LNCaP clone FGC (cell line): ENCODE measurements at places on chromosomes 1 and 21.

- DNase-seq = no peak
Measured at GRCh38 chr1:232658386-232658785, 28.5 kb upstream of the SIPA1L2 start.

GRCh38 chr21:26148071-26148839, 22.3 kb downstream of the APP start:
- no peak for DNase-seq

DNA sequence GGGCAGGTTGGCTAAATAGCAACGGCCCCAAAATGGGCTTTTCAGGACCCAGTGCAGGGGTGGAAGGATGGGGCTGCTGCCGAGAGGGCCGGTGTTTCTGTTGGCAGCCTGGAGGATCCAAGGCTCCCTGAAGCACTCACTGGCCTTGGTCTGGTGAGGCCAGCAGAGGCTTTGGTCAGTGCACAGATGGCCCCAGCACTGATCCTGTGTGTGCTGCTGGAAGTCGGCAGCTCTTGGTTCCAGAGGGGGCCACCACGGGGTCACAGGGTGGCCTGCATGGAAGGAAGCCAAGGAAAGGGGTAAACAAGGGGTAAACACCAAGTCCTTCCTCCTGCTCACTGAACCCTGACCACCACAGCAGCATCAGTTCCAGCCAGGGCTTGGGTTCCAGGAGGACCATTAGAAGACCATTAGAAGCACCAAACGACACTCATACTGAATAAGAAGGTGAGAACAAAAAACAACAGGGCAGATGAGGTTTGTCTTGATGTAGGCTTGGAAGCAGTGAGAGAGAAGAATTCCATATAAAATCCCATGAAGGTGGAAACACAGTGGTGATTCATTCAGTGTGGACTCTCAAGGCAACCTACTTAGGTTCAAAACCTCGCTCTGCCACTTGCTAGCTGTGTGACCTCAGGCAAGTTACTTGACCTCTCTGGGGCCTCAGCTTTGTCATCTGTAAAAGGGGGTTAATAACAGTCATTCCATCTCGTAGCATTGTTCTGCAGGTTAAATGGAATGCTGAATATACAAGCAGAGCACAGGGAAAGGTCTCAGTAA, 184.5 kb downstream of the RUNX1 start:
- no peak for DNase-seq

GRCh38 chr1:81452693-81453366, 347.9 kb upstream of the ADGRL2 start:
- DNase-seq = no peak

DNA sequence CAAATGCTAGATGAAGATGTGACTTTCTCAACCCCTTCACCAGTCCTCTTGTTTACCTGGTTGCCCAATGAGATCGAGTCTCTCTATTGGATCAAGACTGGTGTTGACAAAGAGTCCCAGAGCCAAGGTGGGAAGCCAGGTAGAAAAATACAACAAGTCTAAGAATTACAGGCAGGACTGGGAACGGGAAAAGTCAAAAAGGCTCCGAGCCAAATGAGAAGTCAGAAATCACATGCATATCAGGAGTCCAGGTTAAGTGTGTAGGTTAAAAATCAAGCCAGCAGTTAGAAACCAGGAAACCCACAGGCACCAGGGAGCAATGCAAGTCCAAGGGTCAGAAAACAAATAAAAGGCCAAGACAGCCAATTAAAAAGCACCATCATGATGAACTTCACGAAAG, 27.4 kb upstream of the DUSP23 start:
- no peak for DNase-seq

GRCh38 chr1:211472724-211473123, 19.2 kb downstream of the RD3 start:
- DNase-seq = no peak

- no peak for DNase-seq
Measured at GRCh38 chr1:78165816-78166215, 120.0 kb downstream of the GIPC2 start.

DNA sequence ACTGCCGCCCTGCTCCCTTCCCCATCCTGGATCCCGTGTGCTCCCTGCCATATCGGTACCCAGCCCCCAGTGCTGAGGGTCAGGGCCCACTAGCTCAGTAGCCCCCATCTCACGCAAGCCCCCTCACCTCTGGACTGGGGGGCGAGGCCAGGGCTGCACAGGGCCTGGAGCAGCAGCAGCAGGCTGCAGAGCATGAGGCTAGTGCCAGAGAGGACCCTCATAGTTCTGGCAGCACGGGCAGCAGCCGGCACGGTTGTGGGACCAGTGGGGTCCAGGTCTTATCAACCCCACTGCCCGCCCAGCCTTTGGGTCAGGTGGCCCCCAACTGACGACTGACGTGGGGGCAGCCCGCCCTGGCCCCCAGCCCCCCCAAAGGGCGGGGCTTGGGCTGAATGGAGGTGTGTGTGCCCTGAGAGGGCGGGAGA, at the start of gene MATN1:
Gene MATN1 (minus strand): TSS at position 255 of the 425 bp plus-strand sequence. CDS start 34 bp downstream, at position 221.
- no peak for DNase-seq
